A549 treated with DMSO at 1 μM for 4 hours (cell line): ENCODE measurements at places on chromosomes 4 and X. TPM values are rescaled to one million over a fixed set of nuclear protein-coding genes. Genes with fewer than 3 reads are reported as not detected.

Gene OSTC
- total RNA-seq = 90.3 to 108 TPM (median 102 TPM) in 5 replicates

Gene ADRA2C
- total RNA-seq = 6.9 to 11.8 TPM (median 11.3 TPM) in 5 replicates

Gene PF4V1
- not detected in 5 replicates for total RNA-seq

Gene SH2D1A
- total RNA-seq = not detected in 5 replicates

Gene ADH1A
- total RNA-seq = not detected in 5 replicates

Gene DRP2
- total RNA-seq = 0.09 to 0.34 TPM (median 0.25 TPM) in 5 replicates
